Activated CD4-positive, CD25-positive, alpha-beta regulatory T cell (primary cell): ENCODE measurements at places on chromosomes 6 and 20.

DNA sequence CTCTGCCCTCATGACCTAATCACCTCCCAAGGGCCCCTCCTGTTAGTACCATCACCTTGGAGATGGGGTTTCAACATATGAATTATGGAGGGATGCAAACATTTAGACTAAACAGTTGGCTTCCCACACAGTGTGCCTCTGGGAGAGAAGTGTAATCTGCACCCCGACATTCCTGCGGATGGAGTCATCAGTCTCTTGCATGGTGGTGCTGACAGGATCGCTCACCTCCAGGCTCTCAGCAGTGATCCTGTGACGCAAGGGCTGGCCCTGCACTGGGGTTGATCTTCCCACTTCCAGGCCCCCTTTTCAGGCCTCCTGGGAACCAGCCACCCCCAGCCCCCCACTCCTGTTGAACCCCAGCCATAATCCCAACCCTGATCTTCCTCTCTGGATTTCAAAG lies 16.0 kb upstream of the PI16 start:
- no peak for DNase-seq

GRCh38 chr6:100382031-100382430 lies 82.7 kb downstream of the SIM1 start:
- DNase-seq, result no peak

DNA sequence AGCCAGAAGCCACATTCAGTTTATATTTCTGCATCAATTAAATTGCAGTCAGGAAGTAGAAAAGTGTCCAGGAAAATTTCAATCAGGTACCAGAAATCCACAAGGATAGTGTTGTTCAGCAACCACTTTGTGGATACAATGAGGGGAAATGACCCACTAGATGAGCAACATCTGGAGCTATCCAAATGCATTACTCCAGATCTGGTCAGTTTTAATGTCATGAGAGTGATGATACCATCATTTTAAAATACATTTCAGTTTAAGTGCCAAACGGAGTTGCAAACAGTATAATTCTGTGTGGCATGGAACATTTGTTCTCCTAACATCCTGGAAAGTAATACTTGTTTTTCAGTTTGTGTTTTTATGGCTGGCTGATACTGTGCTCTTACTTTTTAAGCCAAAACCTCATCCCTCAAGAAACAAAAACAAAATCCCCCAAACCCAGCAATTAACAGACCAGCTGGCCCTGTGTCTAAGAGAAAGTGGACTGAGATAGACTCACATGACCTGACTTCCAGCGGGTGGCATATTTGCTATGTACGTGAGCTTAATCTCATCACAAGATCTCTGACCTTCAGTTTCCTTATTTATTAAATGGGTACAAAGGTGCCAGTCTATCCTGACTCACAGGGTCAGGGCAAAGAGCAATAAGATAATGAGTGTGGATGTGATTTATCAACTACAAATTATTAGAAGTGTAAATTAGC lies 58.8 kb upstream of the CNKSR3 start:
- DNase-seq, result no peak

GRCh38 chr20:4563534-4563933 lies 158.2 kb upstream of the PRND start:
- DNase-seq, result no peak

DNA sequence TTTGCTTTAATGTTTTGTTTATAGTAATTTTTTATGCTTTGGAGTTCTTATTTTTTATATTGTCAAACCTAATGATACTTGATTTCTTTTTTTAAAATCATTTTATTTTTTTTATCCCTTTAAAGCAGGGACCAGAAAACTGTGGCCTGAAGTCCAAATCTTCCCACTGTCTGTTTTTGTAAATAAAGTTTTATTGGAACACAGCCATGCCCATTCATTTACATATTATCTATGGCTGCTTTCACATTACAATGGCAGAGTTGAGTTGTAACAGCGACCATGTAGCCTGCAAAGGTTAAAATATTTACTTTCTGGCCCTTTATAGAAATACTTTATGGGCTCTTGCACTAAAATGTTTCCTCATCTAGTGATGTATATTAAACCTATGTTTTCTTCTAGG lies 42.3 kb downstream of the PPP1R16B start:
- DNase-seq, result no peak

GRCh38 chr6:160374836-160375560 lies 26.8 kb downstream of the SLC22A3 start:
- DNase-seq, result no peak

GRCh38 chr6:35489995-35490791 lies 6.7 kb downstream of the TEAD3 start:
- DNase-seq, result no peak

DNA sequence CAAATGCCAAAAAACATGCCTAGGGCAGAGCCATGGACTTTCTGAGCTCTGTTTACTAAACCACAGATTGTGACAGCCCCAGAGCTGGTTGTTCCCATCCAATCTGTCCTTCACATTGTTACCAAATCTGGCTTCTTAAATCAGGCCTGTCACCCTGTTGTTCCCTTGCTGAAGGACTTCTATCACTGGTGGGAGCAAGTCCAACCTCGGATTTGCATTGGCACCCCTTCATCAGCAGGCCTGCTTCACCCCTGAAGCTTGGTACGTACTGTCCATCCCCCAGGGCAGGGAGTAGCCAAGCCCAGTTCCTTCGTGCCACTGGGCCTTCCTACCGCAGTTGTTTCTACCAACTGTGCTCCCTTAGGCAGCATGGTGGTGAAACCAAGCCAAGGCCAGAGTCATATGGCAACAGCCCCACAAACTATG lies 357.3 kb upstream of the JARID2 start:
- DNase-seq, result no peak

DNA sequence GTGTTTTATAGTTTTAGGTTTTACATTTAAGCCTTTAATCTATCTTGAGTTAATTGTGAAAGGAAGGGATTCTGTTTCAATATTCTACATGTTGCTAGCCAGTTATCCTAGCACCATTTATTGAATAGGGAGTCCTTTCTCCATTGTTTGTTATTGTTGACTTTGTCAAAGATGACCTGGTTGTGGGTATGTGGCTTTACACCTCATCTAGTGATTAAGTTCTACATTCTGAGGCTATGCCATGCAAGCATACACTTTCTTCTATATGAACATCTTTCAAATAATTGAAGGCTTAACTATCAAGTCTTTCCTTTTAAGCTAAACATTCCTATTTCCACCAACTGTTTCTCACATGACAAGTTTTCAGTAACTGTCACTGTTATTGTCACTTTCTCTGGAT lies 46.1 kb downstream of the ME1 start:
- no peak for DNase-seq

DNA sequence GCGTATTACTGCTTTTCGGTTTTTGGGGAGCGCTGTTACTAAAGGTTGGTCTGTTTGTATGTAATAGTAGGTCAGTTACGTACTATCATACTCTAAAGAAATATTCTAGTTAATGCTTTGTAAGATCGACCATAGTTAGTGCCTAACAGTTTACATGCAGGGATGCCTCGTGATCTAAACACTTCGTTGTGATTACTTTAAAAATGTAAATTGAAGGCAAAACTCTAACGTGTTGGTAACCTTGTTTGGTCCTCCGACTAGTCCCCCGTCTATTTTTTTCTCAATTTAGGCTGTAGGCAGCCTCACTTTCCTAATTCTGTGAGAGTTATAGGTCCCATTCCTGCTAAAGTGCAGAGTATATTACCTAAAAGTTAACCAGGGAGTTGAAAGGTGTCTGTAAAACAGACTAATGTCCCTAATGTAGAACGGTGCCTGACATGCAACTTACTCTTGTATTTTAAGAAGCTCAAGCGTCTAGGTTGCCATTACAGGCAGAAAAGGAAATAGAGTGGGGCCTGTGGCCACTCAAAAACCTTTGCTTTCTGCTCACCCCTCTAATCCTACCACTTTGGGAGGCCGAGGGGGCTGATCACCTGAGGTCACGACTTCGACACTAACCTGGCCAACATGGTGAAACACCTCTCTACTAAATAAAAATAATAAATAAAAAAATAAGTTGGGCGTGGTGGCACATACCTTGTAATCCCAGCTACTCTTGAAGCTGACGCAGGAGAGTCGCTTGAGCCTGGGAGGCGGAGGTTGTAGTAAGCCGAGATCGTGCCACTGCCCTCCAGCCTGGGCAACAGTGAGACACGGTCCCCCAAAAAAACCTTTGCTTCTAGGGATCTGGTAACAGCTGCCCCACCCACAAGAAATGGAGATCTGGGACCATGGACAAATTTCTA lies 37.8 kb downstream of the HFE start:
- DNase-seq, result no peak

GRCh38 chr6:118551063-118552053 lies 3.3 kb downstream of the PLN start:
- DNase-seq, result no peak

GRCh38 chr6:1609648-1610496 lies at the start of gene FOXC1:
TSS of gene FOXC1 (plus strand) at chr6:1609915. CDS start at chr6:1610446, 531 bp downstream.
- no peak for DNase-seq

GRCh38 chr20:17803765-17804164 lies 104.0 kb downstream of the BANF2 start:
- DNase-seq, result no peak

DNA sequence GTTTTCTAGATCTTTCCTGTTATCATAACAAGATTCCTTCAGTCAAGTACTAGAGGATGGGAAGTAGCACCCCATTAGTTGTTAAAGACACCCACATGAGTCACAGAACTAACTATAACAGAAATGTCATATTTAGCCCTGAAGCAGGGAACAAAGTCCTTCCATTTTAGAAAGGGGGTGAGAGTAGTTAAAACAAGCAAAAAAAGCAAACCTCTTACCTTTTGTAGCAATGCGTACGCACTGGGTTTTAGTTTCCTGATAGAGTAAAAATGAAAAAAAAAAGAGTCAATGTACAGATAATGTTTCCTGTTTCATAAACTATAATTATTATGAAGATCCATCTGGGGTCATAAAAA lies 163.7 kb upstream of the THEMIS start:
- DNase-seq, result no peak

DNA sequence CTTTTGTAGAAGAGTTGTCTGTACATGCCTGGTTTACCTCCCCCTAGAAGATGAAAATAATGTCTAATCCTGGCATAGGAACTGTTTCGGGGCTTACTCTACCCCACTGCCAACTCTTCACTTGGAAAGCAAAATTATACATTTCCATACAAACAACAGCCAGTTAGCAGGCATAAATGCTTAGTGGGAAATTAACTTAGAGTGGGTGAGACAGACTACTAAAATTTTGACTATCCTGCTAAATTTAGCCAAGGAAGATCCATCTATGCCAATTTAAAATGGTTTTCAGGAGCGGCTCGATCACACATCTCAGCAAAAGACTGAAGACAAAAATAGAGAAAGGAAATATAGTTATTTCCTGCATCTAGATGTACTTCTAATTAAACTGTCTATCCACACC lies 221.2 kb downstream of the TPBG start:
- no peak for DNase-seq

- DNase-seq, result no peak
Measured at GRCh38 chr6:137542713-137543112, 48.5 kb upstream of the OLIG3 start.

DNA sequence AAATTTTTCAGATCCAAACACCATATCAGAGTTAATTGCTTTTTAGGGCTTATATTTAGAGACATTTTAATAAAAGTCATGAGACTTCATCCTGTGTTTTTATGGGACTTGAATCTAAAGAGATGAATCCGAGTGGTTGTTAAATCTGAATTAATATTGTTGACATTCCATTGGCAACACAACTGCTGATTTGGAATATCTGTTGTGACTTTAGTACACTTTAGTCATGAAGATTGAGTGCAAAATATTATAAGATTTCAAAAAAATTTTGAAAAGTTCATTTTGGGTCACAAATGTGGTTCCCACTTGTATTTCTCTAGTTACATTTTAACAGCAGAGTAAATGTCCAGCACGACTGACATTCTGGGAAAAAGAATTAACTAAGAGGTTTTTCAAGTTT lies 442.7 kb upstream of the HSF2 start:
- DNase-seq, result no peak

DNA sequence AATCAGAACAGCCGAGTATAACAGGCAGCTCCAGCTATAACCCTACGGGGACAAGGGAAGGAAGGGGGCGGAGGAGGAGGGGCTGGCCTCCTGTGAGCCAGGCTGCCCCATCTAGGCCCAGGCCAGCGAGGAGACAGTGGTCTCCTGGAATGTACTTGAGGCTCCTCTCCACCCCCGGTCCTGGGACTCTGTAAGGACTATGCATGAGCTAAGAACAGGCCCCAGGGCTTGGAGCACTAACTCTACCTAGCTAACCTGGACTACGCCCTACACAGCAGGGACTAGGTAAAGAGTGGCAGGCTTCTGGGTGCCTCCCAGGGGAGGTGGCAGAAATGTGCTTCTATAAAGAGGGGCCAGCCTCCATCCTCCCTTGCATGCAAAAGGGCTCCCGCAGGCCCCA lies 8.9 kb downstream of the KCNK15 start:
- DNase-seq, result no peak

- DNase-seq, result no peak
Measured at GRCh38 chr6:152300517-152300916, 336.6 kb downstream of the SYNE1 start.

DNA sequence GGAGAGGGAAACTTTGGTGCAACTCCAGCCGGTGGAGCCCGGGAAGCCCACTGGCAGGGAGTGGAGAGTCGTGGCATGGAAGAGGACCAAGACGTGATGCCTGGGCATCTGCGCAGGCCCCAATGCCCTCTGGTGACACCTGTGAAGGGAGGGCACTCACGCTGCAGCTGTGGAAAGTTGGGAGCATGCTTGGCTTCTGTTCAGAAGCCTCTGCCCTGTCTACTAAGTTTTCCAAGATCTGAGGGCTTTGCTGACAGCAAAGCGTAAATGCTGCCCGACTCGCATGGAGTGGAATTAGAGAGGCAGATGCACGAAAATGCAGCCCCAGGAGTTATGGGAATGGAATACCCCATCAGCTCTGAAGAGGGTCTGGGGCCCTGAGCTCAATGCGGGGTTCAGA lies 75.7 kb downstream of the SYNDIG1 start:
- DNase-seq, result no peak

DNA sequence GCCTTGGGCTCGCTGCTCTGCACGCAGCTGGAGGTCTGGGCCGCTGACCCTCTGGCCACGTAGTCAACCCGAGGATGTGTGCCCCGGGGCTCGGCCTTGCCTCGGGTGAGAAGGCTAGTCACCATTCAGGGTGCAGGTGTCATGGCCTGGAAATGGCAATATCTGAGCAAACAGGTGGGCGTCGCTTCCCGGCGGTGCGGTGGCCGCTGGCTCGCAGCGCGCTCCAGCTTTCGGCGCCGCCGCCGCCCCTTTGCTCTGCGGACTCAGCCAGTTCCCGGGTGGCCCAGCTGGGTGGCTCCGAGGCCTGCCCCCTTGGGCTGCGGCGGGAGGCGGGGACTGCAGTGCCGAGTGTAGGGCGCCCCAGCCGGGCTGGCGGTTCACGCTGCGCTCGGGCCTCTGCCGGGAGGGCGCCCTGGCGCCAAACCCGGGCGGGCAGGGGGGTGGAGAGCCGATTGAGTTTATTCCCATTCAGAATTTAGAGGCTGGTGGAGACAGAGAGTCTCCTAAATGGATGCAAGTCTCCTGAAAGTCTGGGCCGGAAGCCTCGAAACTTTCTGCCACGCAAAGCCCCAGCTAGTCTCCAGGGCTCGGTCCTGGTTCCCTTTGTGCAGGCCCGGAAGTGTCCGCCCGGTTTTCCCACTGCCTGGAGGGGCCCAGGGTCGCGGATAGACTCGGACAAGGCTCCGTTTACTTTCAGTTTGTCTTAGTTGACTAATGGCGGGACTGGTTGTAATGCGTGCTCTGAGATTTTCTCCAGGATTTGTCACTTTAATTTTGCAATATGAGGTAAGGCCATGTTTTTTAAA lies 11.3 kb upstream of the TFAP2A start:
- DNase-seq, result no peak

GRCh38 chr6:35089216-35089934 lies 51.8 kb downstream of the TCP11 start:
- DNase-seq, result no peak

- no peak for DNase-seq
Measured at GRCh38 chr6:108142240-108142639, 23.6 kb upstream of the NR2E1 start.
